ENCODE measurements at places on chromosomes 3 and 15.

DNA sequence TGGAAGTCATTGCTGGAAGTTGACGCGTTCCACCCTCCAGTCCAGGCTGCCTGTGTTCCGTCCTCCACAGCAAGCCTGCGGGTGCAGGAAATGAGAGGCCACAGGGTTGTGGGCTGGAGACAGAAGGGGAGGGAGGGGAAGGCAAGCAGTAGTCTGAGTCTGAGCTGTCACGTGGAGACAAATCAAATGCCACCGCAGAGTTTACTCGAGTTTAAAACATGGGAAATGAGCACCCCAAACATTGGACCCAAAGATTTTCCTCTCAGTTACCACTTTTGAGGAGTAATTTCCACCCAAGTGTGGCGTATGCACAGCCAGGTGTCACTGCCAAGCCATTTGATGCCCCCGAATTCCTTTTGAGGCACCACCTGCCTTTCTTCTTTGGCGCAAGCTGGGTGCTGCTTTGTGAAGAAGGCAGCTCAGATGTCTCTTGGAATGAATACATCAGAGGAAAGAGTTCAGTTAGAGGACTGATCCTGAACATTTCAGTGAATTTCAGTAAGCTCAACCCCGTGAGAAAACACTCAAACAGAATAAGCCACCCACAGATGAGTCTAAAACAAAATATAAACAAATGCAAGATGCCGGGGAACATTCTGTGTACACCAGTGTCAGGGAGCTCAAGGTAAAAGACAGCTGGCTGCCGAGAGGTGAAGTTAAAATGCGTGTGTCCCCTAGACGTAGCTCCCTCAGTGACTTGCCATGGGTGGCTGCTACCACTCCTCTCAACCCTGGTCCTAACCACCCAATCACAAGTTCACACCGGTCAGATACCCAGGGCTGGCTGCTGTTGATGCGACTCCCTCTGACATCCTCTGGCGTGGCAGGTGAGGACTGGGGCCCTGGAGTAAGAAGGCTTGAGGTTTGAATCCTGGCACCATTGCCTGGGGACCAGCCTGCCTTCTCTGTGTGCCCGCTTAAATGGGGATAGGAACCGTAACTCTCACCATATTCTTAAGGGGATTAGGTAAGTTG is 203.8 kb downstream of the UACA start:
- DNase-seq = no peak

DNA sequence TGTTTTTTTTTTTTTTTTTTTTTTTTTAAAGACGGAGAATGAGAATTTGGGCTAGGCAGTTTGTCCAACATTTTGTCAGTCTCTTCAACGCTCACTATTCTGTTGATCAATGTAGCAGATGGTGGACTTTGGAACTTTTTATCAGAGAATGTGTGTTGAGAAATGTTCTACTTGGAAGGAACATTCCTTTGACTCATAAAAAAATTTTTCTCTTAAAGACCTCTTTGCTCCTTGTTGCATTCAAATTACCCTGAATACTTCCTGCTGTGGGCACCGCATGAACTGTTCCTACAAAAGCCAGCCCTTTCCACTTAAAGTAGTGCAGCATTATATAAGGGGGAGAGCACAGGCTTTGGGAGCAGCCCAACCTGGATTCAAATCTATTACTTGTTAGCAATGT is 182.9 kb downstream of the AKAP13 start:
- no peak for DNase-seq

DNA sequence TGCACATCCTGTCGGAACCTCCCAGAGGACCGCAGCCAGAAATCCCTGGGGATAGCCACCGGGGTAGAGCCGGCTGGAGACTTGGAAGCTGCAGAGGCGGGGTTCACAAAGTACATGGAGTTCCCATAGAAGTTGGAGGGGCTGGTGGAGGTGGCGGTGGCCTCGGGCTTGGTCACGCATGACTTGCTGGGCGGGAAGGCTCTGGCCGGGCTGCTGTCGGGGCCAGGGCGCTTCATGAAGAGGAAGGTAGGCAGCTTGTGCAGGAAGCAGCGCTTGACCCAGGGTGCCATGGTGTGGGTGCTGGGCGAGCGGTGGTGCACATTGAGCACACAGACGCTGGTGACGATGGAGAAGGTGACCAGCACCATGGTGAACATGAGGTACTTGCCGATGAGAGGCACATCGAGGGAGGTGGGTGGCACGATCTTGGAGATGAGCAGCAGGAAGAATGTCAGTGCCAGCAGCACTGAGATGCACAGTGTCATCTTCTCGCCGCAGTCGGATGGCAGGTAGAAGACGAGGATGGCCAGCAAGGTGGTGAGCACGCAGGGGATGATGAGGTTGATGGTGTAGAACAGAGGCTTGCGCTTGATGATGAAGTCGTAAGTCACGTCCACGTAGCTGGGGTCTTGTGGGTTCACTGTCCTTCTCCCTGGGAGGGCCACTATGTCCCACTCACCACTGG is 8.4 kb upstream of the CHRNA3 start:
- DNase-seq = no peak

- no peak for DNase-seq
These were observed 428.3 kb downstream of the CNTN4 start for GRCh38 chr3:2526926-2527325.

DNA sequence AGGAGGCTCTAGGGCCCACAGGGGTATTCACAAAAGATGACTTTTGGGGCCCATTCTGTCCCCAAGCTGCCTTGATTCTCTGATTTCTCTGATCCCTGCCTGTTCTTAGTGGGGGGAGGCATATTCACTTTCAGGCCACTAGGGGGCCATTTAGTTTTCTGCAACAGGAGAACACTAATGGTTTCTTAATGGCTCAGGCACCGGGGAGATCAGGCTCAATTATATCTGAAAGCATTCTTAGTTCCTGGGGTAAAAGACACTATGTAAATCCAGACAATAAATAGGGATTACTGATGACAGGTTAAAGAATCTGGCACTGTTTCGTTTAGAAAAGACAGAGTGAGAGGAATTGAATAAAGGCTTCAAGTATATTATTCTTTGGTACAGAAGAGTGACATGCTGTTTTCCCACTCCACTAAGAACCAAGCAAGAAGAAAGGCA is 2.5 kb upstream of the INAFM2 start:
- peak; percentile 62 for DNase-seq

GRCh38 chr3:177439694-177440269 is 242.5 kb upstream of the TBL1XR1 start:
- no peak for DNase-seq

GRCh38 chr3:66394019-66394752 is 106.6 kb downstream of the LRIG1 start:
- DNase-seq = no peak

GRCh38 chr3:197600796-197601565 is 45.2 kb upstream of the BDH1 start:
- DNase-seq = no peak

GRCh38 chr3:37509069-37509468 is 334.7 kb upstream of the LRRFIP2 start:
- no peak for DNase-seq

GRCh38 chr15:64096668-64097384 is 1.0 kb downstream of the SNX1 start:
- no peak for DNase-seq

GRCh38 chr3:7275396-7275795 is 414.5 kb downstream of the GRM7 start:
- DNase-seq = no peak

DNA sequence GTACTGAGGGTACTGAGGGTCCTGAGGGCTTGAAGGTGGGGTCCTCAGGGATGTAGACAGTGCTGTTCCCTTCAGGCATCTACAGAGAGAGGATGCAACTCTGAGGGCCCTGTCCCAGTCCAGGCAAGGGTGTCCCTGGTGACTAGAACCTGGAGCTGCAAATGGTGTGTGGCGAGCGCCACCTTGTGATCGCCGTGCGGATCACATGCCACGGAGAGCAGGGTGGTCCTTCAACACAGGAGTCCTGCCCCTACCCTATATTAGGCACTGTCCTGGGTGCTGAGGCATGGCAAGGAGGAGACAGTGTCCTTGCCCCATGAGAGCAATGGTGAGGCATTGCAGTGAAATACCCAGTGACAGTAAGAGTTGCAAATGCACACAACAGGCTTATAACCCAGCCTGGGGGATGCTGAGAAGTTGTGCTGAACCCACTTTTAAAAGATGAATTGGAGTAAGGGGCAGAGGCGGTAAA is 23.6 kb downstream of the RHCG start:
- DNase-seq = peak; percentile 52

DNA sequence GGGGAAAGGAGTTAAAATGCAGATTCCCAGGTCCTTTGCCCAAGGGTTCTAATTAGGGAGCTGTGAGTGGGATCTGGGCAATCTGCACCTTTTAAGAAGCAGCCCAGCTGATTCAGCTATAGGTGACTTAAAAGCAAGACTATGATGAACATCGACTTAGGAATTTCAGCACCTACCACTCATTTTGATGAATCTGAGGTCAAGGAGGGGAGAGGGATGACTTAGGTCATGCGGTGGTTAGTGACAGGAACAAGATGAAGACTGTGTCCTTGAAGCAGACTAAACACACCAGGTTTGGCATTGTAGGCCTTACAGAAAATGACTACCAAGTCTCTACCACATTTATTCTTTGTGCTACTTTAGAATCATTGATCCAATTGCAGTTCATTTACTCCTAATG is 196.3 kb downstream of the DTWD1 start:
- DNase-seq = no peak

DNA sequence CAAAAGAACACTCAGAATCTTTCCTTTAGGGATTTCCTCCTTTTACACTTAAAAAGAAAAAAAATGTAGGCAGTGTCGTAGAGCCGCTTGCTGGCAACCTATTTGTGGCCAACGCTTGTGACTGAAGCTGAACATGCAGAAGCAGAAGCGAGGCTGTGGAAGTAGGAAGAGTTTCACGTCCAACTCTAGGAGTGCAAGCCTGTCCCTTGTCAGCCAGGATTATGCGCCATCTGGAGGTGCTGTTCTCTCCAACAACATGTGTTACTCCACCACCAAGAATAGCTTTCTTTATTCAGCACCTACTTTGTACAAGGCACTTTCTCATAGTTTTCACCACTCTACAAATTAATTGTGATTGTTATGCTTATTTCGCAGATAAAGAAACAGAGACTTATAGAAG is 223.2 kb upstream of the LMCD1 start:
- no peak for DNase-seq

- DNase-seq = no peak
These were observed 276.6 kb downstream of the RPLP1 start for GRCh38 chr15:69729167-69729748.

GRCh38 chr3:178969004-178969700 is 102.5 kb downstream of the ZMAT3 start:
- DNase-seq = no peak

- no peak for DNase-seq
These were observed 454.6 kb downstream of the FOXP1 start for GRCh38 chr3:71128961-71129360.

GRCh38 chr15:65028338-65028737 is 1.1 kb downstream of the MTFMT start:
- DNase-seq = no peak

DNA sequence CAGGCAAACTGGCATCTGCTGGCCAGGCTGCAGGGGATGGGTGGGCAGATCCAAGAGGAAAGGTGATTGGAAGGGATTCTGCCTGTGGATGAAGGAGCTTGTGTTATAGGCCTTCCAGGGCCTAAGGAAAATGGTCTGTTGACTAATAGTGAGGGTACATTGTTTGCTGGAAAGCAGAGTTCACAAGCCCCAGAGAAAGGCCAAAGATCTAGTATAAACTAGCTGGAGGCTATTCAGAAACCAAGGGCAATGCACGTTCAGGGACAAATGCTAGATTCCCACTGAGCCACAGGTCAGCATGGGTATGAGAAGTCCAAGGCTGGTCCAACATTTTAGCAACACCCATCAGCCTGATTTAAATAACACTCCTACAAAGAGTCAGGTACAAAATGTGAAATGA is 74.7 kb downstream of the FBN1 start:
- DNase-seq = no peak

GRCh38 chr3:195061756-195062655 is 209.0 kb downstream of the XXYLT1 start:
- no peak for DNase-seq

DNA sequence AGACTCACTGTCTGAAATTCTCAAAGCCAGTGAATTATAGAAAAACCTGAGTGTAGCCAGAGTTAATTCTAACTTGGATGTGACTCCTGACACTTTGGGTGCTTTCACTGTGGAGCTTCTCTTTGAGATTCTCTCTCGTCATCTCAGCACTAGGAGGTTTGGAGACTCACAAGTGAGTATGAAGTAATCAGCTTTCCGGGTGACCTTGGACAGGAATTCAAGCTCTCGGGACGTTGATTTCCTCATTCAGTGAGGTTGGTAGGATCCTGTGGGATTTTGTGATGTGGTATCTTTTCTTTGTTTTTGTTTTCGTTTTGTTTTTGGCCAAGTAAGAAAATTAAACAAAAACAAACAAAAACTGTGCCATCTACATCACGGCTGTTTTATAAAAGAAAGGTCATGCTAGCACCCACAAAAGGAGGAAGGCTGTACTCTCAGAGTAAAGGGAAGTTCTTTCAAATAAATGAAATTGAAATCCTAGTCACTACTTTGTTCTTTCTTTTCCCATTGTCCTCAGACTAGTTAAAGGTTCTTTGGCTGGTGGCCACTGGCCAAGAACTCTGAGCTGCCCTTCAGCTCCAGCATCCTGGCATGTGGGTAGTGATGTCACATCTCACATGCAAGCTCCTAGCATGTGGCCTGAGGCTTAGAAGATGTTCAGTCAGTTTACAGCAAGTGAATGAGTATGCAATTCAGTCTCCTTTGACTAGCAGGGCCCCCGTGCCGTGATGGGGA is 263.3 kb upstream of the TPM1 start:
- no peak for DNase-seq

GRCh38 chr3:149460117-149460516 is 14.4 kb upstream of the TM4SF4 start:
- no peak for DNase-seq

- peak; percentile 42 for DNase-seq
These were observed 9.7 kb downstream of the CCK start for GRCh38 chr3:42256135-42256819.

DNA sequence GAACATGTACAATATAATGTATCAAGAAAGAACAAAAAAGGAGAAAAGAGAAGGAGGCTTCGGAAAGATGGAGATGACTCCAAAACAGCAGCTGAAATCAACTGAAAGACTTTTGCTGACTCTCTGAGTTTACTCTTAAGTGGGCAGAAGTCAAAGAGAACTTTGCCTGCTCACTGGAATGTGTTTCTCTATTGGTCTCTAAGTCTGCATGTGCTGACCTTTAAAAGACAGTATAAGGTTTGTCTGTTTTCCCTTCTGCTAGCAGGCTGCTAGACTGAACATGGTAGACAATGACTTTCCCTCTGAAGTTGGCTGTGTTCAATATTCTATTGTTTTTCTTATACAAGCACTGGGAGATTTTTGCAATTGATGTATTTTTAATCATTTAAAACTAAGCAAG is 7.2 kb upstream of the MAP4 start:
- no peak for DNase-seq

DNA sequence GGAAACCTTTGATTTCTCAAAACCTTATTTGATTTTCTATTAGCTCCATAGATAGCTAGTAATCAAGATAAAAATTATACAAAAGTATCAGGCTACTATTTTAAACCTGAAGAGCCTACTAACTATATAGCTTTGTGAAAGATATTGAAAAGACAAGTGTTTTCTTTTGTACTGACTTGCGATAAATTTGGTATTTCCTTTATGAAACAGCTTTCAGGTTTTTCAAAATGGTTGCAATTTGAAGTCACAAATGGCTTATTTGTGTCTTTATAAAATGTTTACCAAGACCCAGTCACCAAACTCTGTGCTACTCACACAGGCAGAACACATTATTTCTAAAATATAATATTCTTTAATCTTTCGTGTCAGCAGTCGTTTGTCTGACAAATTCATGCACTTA is 167.5 kb upstream of the ALCAM start:
- DNase-seq = no peak

Data from SW 1271 (cell line).